ENCODE measurements at places on chromosomes 7 and 10.

DNA sequence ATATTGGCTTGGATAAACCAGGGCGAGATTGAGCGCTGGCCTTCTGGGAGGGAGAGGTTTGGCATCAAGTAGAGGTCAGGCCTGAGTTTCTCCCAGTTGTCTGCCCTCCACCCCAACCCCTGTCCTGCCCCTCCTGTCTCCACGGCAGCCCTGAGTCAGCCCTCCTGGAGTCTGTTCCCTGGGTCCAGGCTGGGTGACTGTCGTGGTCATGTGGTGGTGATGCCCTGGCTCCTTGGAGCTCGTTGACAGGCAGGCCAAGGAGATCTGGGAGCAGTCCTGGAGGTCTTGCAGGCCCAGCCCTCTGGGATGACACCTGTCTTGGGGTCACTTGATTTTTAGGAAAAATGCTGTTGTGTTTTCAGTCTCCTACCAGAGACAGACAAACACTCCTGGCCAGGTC is 53.6 kb upstream of the PODXL start:
- DNase-seq = no peak

DNA sequence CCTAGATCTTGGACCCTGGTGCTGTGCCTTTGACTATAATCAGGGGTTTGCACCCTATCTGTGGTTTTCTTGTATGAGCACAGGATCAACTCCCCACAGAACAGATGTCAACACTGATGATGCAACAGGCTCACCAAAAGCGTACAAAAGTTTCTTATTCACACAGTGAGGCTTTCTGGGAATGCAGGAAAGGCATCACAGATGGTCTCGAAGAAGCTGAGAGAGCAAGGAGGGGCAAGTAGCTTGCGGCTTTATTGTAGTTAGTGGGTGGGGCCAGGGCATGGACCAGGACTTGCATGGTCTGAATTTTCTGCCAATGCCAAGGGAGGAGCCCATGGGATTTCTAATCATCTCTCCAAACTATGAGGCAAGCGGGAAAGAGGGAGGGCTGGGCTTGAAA is 46.2 kb downstream of the SEC61G start:
- no peak for DNase-seq

- peak; percentile 47 for DNase-seq
These were observed 63.5 kb downstream of the LGI1 start for GRCh38 chr10:93821051-93821772.

DNA sequence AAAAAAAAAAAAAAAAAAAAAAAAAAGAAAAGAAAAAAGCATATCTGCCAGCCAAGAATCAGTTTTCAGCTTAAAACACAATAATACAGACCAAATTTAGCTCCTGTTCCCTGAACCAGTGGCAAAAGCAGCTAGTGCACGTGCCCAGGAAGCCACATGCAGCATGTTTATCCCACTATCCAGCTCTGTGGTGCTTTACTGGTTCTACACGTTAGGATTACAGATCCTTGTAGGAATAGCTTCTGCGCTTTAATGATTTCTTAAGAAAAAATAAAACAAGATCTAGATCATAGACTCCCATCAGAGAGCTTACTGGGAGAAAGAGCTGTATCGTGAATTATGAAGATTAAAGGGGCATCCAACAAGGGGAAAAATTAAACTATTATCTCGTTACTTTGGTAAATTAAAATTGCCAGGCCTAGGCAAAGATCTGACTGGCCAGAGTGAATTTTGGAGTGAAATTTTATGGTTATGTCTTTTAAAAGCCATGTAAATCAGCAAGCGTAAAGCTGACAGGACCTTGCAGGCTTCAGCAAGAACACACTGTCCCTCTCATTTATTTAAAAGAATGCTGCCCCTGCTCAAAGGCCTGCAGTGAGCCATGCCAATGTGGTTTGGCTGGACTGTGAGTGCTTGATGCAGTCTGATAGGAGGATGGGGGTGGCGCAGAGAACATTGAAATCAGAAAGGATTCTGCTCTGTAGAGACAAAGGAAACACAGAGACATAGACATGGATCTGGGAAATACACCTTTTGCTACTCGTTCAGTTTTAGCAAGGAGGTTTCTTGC is 177.3 kb upstream of the PHYHIPL start:
- DNase-seq = no peak

- no peak for DNase-seq
These were observed 116.1 kb upstream of the ZMIZ1 start for GRCh38 chr10:78952686-78953085.

DNA sequence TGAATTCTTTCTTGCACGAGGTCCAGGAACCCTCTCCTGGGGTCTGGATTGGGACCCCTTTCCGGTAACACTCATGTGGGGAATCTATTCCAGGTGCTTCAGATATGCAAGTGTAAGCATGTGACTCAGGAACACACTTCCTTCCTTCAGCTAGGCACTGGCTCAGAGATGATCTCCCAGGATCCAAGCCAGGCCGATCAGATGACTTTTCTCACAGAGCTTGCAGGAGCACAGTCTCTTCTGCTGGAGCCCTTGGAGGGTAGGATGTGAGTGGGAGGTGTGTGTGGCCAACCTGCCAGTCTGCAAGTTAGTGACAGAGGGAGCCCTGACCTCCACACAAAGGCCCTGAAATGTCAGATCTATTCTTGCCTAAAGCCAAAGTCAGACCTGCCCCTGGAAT is 108.3 kb downstream of the CPXM2 start:
- DNase-seq = no peak

DNA sequence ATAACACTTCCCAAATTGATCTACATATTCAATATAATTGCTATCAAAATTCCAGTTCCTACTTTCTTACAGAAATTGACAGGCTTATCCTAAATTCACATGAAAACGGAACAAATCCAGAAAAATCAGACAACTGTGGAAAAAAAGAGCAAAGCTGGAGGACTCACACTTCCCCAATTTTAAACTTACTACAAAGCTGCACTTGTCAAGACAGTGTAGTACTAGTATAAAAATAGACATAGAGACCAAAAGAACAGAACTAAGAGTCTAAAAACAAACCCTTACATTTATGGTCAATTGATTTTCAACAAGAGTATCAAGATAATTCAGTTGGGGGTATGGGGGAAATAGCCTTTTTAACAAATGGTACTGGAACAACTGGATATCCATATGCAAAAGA is 27.5 kb downstream of the LMBR1 start:
- DNase-seq = no peak

DNA sequence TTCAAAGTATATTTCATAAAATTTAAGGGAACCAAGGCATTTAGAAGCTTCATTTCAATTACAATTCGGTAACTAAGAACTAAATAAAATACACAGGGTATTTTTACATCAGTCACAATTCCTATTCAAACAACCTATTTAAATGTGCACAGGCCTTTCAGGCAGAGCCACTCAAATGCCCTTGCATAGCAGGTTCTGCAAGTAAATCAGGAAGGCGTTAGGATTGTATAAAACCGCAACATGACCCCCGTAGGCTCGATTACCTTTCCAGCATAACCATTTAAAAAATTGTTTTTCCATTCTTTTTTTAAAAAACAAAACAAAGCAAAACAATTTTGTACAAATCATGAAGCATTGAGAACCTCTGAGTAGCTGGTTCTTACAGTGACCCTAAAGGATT is 289.9 kb upstream of the SP8 start:
- no peak for DNase-seq

DNA sequence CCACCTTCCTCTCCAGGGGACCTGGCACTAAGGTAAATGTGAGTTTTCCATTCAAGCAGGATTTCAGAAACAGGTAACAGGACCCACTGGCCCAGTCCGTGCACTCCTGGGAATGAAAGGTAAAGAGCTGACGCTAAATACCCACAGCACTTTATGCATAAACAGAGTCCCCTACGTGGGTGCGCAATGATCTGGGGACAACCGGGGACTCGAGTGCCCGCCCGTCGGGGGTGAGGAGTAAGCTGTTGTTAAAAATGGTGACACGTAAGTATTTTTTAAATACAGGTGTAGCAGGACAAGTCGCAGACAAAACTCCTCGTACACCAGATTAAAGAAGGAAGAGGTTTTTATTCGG is 47.2 kb upstream of the PPP2R2D start:
- DNase-seq = no peak

DNA sequence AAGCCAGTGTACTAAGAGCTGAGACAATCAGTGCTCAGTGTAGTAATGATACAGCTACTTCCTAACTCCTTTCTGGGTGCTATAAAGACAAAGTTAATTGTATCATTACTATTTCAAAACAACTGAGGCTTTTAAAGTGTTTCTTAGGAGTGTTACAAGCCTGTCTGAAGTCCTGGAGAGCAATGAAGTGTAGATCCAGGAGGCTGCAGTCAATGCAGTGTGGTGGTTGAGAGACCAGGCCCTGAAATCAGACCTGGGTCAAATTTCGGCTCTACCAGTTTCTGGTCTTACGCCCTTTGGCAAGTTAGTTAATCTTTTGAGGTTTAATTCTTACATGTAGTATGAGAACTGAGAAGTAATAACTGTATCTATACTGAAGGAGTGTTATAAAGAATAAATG is 387.0 kb downstream of the SDK1 start:
- DNase-seq = no peak

GRCh38 chr7:126659124-126659523 is 593.6 kb downstream of the GRM8 start:
- no peak for DNase-seq

GRCh38 chr10:30755441-30755953 is 125.9 kb upstream of the LYZL2 start:
- DNase-seq = no peak

DNA sequence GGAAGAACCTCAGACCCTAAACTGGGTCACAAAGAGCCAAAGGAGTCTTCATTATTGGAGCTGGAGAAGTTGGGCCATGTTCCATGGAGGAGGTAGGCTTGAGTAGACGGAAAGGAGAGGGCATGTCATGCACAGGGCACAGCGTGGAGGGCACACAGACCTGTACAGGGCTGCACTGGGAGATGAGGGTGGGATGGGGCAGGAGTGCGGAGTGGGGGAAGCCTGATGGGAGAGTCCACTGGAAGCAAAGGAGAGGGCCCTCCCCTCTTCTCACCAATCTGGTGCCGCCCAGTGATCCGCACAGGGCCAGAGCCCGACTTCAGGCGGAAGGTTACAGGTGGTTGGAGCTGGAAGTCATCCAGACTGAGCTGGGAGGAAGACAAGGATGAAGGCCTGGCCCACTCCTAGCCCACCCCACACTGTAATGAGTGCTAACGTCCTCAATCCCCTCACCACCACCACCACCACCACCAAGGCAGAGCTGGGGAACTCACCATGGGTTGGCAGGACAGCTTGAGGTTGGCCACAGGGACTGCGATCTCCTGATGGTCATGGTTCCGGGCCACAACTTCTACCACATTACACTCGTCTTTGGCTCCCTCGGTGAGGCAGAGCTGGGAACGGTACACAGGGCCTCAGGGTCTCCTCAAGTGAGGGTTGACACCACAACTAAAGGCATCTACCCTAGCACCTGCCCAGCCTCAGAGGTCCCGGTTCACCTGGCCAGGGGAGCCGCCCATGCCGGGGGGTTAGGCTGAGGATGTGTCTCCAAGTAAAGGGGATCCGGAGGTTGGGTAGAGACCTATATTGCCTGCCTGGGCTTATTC is 1.0 kb downstream of the NPM3 start:
- no peak for DNase-seq

- DNase-seq = no peak
These were observed 45.7 kb downstream of the POLR3A start for GRCh38 chr10:77983384-77984341.

DNA sequence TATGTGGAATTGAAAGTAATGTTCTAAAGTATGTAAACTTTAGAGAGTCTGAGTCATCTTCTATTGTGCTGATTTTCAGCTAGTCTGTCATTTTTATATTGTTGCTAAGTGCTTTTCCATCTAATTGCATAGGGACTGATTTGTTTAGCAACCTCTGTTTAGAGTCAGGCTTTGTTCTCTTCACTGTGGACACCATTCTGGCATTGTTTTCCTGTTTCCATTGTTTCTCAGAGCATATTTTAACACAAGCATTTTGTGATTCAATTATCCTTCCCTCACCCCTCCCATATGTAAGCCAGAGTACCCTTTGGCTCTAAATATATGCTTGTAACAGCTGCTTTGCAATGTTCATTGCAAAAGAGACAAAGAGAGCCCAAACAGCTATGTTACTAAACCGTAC is 748.4 kb upstream of the PHF14 start:
- no peak for DNase-seq

DNA sequence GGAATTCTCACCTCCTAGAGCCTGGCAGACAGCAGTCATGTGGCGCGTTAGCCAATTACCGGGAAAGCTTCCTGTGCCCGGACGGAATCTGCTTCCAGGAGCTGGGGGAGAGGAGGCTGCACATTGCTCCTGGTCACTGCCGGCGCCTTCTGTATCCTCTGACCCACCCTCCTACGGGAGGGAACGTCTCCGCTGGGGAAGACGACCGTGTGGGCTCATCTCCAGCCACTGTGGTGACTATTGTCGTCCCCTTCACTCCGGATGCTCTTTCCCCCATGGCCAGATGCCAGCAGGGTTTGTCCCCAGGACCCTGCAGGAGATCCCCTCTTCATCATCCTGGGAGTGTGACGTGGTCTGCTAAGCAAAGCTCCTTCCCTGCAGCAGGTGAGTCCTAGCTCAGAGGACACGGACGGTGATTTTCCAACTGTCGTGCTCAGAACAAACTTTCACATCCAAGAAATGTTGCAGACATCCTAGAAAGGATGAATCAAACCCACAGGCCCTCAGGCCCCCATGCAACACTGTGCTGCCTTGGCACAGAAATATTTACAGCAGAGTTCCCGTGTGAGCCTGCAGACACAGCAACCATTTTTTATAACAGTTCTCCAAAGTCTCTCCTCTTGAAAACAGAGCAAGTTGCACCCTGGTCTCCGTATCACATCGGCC is 29.6 kb upstream of the FAM20C start:
- DNase-seq = no peak

GRCh38 chr10:60043561-60044241 is 137.3 kb upstream of the CCDC6 start:
- DNase-seq = no peak
